Hypothalamus (tissue), 51 donors: ENCODE measurements at places on chromosomes 7 and 10.
A peak's percentile ranks its signal among the peaks of the same experiment; 100 is the strongest.

DNA sequence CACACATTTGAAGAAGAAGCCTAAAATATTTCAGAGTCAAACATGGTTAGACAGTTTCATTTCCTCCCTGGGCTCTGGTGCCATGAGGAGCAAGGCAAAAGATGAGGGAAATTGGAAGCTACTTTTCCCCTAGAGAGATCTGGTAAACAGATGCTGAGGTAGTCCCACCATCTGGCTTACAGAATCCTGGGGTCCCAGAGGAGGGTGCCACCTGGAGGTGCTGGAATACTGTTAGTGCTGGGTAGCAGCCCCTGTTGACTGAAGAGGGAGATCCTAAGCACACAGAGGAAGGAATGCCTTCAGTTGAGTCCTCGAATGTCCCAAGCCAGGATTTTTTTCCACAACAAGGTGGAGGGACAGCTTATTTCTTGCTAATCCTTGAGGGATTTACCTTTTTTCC is 160.1 kb downstream of the FZD1 start:
- no peak for DNase-seq

DNA sequence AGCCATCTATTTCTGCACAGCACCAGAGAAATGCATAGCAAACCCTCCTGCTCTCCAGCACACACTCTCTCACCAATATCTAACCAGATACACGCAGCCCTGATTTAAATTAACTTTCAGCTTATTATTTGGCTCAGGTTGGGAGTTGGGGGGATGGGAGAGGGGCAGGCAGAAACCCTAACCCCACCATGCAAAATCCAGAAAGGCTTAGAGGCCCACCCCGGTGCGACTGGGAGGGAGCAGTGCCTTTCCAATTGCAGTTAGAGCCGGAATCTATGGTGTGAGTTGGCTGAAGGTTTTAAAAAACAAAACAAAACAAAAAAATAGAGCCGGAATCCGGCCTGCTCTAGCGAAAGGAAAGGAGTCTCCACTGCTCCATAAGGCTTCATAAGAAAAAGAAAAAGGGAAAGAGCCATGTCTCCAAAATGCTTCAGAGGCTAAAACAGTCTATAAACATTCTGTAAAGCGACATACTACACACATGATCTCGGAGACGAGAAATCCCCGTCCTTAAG is 2.9 kb downstream of the IGF2BP3 start:
- no peak for DNase-seq

GRCh38 chr7:87369216-87369615 is 23.8 kb downstream of the CROT start:
- DNase-seq, result no peak

DNA sequence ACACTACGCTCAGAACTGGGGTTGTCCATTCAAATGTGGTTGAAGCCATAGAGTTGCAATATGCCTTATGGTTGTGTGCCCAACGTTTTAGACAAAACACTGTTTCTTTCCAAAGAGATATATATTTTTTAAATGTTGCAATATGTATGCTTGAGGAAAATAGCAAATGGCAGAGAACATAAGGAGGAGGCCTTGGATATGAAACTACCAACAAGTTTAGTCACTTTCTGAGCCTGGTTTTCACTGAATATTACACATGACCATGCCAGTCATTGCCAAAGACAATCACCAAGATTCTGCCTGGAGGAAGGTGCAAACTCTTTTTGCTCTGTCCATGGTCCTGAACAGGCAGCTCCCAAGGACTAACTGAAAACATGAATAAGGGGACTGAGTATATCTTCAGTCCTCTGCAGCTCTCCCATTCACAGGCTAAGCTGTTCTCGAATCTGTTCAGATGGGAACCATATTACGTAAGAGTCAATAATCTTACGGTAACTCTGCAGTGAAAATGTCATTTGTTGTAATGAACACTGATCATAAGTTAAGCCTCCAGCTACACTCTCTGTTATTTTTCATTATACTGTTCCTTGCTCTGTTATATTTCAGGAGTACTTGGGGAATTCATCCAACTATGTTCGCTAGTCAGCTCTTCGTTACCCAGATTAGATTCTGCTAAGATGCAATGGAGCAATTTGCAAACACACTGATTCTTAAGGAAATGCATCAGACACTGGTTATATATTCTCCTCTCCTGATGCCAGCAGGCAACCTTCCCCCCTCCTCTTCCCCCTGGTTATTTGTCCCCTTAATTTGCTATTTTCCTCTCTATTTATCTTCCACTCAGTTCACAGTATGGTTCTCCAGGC is 90.7 kb upstream of the C1QL3 start:
- DNase-seq, result no peak

- DNase-seq, result no peak
Observed at GRCh38 chr7:25169683-25170082, 44.6 kb upstream of the CYCS start.

GRCh38 chr10:104802941-104803340 is 161.9 kb downstream of the SORCS3 start:
- no peak for DNase-seq

DNA sequence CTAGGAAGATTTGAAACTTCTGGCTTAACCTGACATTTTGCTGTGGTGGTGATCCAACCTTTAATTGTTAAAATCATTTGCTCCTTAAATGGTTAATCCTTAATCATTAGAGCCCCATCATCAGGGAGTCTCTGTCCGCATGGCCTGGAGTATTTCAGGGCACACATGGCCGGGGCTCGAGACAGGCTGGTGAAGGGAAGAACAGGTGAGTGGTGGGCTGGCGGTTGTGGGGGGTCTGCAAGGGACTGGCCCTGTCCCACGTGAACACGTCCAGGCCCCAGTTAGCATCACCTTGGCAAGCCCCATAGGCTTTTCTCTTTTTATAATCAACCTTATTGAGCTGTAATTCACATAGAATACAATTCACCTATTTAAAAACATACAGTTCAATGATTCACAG is 109.5 kb downstream of the DNAJB6 start:
- no peak for DNase-seq

GRCh38 chr7:30674420-30674819 is 7.8 kb downstream of the CRHR2 start:
- DNase-seq, result no peak

- DNase-seq, result no peak
Observed at GRCh38 chr7:82840061-82840460, 322.6 kb downstream of the PCLO start.

DNA sequence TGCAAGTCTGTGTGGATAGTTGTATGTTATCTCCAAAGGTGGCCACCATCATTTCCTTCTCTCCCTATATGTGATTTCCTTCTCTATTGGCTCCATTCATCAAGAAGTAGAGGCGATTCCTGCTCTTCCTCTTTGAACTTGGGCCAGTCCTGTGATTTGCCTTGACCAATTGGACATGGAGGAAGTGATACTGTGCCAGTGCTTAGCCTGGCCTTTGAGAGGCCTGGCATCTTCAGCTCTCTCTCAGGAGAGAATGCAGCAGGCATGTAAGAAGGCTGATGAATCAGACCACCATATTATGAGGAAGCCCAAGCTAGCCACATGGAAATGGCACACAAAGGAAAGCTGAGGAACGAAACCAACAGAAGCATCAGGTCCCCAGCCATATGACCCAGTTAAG is 195.0 kb upstream of the SVIL start:
- no peak for DNase-seq

DNA sequence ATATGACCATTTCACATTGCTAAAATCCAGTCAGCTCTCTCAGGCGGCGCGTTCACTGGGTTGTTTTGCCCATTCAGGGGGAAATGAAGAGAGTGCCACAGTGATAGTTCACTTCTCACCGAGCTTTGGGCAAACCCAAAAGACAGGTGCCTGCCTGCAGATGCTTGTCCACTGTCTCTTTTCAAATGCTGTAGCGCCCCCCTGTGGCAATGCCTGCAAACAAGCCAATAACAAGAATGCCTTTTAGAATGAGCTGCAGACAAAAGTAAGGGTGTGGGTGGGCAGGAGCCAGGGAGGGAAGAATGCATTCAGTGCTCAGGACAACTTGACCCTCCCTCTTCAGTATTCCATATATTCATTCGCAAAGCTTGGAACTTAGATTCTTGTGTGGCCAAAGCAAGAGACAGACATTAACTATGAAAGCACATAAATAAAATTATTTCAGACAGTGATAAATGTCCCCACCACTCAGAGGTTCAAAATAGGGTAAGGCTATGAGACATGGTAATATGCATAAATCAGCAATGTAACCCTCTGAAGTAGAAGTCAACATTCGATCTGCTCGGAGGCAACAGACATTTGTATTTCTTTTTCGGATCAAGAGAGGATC is 86.9 kb downstream of the JAZF1 start:
- peak; percentile 23 for DNase-seq

DNA sequence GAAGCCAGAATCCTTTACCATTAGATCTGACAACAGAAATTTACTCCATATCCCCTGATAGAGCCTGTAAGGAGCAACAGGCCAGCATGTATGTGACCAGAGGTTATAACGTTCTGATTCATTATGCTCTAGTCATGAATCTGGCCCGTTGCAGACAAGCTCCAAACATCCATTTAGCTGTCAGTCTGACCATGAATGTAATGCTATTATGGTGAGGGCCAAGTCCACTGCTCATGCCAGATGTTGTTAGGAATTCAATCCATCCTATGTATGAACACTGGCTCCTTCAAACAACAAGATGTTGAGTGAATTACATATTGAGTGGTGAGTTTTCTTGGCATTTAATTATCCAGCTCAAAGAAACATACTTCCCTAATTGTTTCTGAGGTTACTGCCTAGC is 610.1 kb upstream of the ANKRD30A start:
- no peak for DNase-seq

DNA sequence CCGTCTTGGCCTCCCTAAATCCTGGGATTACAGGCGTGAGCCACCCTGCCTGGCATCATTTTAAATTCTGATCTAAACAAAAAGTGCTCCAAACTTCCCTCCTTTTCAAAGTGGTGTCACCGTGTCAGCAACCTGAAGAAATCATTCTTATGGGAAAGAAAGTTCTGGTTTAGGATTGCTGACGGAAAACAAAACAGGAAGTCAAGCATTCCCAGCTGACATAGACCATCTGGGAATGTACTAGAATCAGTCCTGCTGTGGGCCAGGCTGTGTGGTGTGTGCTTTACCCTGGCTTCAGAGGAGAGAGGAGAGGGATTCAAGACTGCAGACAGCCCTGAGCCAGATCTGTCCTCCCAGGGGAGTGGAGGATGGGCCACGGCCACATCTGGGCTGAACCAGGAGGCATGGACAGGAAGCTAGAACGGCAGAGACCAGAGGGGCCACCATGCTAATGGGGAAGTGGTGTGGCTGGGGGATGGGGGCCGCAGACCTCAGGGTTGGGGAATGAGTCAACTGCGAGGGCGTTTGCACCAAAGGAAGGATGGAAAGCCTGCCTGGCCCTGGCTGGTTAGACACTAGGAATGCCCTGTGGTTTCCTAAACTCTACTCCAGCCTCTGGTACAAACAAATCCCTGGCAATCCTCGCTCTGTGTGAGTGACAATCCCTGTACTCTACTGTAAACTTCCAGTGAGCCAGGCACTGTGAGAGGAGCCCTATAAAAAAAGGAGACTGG is 16.7 kb upstream of the CLIP2 start:
- no peak for DNase-seq

DNA sequence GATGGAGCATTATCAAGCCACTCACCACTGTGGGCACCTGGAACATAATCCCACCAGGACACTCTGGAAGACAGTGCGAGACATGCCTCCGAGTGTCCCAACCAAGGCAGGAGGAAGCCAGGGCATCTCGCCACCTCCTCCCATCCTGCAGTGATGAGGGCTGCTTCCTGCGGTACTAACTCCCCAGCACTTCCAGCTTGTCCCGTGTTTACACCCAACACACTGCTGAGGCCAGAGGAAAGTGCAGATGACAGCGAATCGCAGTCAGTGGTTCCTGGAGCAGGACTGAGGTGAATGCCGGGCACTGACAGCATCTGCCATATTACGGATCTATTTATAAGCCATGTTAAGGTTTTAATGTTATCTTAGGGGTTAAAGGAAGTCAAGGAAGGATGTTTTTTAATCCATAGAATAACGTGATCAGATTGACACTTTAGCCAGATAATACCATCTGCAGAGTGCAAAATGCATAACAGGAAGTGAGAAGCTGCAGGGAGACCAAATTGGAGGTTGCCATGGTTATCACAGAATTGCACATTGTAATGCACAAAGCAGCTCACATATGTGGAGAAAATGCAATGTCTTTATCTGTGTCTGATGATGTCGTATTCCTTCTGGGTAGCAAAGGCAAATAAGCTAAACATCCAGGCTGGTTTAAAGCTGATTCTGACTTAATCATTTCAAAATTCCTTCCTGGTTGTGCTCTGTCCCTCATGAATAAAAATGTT is 314.1 kb upstream of the C7orf33 start:
- DNase-seq, result no peak

- no peak for DNase-seq
Observed at GRCh38 chr7:45697576-45698136, 123.5 kb downstream of the ADCY1 start.

DNA sequence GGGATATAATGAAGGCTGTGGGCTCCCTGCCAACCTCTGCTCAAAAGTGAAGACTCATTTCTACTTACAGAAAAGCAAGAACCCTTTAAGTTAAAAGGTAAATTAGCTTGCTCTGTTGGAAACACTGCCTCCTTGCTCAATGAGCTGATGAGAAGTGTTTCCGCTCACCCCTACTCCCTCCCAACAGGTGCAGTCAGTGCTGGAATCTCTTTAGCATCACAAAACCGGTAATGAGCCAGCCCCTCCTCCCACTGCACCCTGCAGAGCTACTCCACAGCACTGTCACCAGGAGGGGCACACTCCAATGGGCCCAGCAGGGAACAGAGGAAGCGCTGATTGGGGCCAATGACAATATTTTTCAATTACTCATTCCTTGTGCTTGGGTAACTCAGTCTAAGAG is 262.5 kb downstream of the TCERG1L start:
- no peak for DNase-seq

- DNase-seq, result no peak
Observed at GRCh38 chr7:100102950-100103840, 1.8 kb downstream of the AP4M1 start.

DNA sequence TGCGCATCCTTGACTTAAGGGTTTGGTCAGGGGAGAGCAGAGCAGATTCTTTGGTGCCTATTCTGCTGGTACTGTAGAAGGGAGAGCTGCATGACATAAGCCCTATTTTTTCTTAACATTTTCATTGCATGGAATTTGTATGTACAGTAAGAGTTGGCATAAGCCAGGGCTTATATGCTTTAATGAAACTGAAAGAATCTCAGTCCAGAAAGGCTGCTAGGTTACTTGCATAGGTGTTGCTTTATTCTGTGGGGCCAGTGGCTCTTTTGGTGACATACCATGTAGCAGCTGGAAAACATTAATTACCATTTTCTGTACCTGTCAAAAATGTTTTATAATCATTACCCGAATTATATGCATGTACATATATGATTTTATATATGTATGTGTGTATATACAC is 152.1 kb downstream of the LYZL1 start:
- DNase-seq, result no peak

GRCh38 chr10:129622736-129623135 is 155.7 kb downstream of the MGMT start:
- DNase-seq, result no peak

GRCh38 chr7:95056107-95056739 is 148.8 kb downstream of the PPP1R9A start:
- DNase-seq, result no peak

- DNase-seq, result no peak
Observed at GRCh38 chr7:28052933-28053332, 127.7 kb downstream of the JAZF1 start.

- no peak for DNase-seq
Observed at GRCh38 chr7:6182993-6183392, 89.4 kb downstream of the CYTH3 start.
